ENCODE measurements at places on chromosomes 3 and 15.
A peak's percentile ranks its signal among the peaks of the same experiment; 100 is the strongest.

GRCh38 chr3:195839260-195840010 is 27.7 kb upstream of the MUC4 start:
- no peak for DNase-seq

GRCh38 chr3:139835830-139836683 is 98.9 kb upstream of the CLSTN2 start:
- DNase-seq = no peak

GRCh38 chr3:113118336-113118735 is 93.0 kb upstream of the BOC start:
- DNase-seq = no peak

GRCh38 chr3:186644683-186645082 is 4.5 kb downstream of the FETUB start:
- no peak for DNase-seq

DNA sequence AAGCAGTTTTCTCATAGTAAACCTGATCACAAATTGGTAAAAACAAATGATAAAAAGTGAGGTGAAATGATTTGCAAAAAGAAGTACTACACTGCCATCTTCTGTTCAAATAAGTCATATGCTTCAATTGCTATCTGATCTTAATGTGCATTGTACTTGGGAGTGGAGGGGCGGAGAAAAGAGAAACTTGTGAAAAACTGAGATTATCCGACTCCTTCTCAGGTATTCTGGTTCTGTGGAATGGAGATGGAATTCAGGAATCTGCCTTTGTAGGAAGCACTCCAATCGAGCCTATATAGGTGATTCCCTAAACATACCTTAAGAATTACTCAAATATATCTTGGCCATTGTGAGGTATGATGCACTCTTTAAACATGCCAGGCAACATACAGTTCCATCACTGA is 180.6 kb downstream of the CHL1 start:
- DNase-seq = no peak

DNA sequence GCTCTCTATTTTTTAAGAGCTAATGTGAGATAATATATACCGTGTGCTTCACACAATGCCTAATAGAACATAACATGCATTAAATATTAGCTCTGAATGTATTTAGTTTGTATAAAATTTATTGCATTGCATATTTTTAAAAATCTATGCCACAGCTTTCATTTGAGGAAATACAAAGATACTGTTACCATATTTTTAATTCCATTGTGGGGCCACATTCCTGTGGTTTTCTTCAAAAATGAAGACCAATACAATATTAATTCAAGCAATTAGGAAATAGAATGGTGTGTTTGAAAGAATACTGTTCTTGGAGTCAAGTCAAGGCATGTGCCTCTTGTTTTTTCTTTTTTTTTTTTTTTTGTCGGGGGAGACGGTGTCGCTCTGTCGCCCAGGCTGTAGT is 95.4 kb upstream of the CADPS start:
- DNase-seq = no peak

GRCh38 chr3:177498037-177498857 is 301.0 kb upstream of the TBL1XR1 start:
- DNase-seq = no peak

DNA sequence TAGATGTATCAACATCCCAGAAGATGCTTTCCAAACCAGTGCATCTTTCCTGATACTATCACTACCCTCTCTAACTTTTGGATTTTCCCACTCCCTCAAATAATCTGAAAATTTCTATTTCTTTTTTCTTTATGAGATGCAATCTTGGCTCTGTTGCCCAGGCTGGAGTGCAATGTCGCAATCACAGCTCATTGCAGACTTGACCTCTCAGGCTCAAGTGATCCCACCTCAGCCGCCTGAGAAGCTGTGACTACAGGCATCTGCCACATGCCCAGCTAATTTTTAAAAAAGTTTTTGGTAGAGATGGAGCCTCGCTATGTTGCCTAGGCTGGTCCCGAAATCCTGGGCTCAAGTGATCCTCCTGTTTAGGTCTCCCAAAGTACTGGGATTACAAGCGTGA is 239.7 kb downstream of the SUCLG2 start:
- no peak for DNase-seq

GRCh38 chr15:86004061-86004460 is 75.6 kb upstream of the AGBL1 start:
- no peak for DNase-seq

DNA sequence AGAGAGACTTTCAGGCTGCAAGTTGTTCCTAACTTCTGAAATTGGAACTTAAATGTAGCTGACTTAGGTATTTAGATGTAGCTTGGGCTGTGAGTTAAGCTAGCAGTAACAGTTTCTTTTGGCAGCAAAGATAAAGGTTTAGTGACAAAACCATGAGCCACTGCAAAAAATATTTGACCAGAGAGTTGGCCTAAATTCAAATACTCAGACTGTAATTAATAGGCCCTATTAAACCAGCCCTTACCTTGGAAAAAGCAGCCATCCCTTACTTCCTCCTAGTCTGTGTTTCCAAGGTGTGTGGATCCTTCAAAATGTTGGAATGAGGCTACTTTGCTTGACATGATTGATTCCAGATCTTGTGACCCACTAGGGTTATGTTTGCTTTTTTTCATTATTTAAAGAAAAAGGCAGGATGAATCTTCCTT is 8.2 kb downstream of the TPM1 start:
- DNase-seq = no peak

- DNase-seq = no peak
Observed at GRCh38 chr15:85676342-85677098, 118.2 kb downstream of the KLHL25 start.

DNA sequence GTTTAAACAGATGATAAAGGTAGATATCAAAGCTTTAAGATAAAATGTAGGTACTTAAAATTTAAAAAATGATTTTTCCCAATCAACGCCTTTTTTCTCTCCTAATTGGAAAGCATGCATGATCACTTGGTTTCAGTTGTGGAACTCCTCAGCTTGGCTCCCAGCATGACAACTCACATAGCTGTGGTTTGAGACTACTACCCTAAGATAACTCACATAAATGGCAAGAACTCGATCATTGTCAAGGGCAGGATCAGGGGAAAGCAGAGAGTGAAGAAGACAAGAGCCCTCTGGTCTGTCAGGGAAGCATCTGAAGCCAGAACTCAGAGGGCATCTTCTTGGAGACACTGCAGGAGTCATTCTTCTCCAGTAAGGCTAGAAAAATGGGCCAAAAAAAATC is 516.7 kb downstream of the NTRK3 start:
- DNase-seq = no peak

DNA sequence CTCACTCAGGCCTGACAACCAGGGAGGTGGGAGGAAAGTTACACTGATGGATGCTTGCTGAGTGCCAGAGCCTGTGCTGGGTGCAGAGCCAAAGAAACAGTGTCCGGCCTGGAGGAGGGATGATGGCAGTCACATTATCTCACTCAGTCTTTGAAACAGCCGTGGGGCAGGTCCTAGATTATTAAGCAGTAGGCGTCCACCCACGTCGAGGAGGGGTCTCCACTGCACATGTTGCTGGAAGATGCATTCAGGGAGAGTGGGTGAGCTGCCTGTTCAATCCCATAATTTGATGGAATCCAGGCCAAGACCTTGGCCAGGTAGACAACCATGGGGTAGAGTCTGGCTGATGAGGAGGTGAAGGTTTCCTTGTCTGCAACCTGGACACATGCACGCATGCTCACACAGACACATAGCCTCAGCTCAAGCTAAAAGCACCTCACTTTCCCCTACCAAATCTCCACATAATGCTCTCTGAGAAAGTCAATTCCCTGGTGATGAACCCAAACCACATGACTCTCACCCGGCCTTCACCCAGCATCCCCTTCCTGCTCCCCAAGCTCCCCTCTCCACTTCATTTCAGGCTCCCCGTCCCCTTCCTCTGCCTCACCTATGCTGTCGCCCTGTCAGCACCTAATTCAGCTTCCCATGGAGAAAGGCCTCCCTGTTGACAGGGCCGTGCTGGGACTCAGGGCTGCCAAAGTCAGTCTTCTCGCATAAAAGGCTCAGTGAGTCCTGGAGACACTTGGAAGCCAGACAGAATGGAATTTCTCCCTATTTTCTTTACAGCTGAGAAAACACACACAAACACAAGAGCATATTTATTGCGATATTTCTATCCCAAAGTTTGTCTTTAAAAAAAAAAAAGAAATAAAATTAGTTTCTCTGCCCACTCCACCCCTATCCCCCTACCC is 29.8 kb downstream of the ACAN start:
- DNase-seq = no peak

DNA sequence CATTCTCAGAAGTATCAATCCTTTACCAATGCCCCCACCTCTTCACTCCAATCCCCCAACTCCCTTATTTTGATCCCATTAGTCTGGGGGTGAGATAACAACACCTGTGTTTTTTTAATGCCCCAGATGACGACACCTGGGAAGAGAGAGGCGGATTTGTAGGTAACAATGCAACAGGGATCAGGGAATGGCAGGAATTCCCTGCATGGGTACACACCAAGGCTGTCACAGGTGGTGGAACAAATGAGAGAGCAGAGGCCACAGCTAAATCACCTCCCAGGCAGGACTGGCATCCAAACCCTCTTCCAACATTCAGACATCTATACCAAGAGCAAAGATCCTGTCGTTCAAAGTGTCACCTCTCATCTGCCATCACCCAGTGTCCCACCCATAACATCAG is 319.2 kb upstream of the TRIM42 start:
- no peak for DNase-seq

DNA sequence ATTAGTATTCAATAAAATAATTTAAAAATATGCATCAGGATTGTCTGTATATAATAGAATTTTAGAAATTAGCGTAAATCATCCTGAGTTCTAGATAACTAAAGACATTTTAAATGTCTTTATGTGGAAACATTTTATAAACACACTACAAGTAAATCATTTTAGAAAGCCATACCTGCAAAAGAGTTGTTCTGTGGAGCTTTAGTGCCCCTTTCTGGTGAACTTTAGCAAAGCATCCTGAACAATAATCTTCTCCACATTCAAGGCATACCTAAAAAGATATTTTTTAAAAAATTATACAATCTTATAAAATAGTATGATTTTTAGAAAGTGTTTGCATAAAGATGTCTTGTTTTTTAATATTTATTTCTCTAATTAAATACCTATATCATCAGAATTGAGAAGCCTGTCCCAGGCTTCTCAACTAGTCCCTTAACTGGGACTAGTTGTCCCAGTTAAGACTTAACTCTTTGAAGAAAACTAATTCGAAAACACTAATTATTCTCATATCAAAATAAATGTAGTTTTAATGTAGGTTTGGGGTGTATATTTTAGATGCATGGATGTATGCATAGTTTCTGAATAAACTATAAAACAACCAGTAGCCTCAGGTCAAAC is 29.7 kb downstream of the ZBBX start:
- DNase-seq = no peak

- DNase-seq = no peak
Observed at GRCh38 chr15:27538325-27538724, 560.8 kb downstream of the OCA2 start.

GRCh38 chr15:48775546-48775945 is 35.3 kb downstream of the CEP152 start:
- no peak for DNase-seq

GRCh38 chr3:171026597-171027293 is at the start of gene SLC2A2:
Gene SLC2A2 (minus strand): TSS chr3:171026720. CDS start chr3:171026670, 50 bp downstream.
- DNase-seq = no peak

DNA sequence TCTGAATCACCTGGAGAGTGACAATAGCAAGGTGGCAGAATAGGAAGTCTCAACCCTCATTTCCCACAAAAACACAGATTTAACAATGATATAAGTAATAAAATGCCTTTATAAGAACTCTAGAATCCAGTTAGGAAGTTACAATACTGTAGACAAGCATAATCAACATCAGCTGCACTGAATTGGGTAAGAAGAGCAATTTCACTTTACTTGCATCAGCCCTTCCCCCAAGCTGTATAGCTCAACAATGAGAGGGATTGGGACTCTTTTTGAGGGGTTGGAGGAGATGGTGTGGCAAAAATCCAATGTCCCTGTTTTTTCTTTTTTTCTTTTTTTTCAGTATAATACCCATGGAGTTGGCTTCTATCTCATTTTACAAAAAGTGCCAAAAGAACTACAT is 63.1 kb downstream of the SERP1 start:
- DNase-seq = no peak

GRCh38 chr3:170448584-170448983 is 29.9 kb downstream of the CLDN11 start:
- DNase-seq = no peak

DNA sequence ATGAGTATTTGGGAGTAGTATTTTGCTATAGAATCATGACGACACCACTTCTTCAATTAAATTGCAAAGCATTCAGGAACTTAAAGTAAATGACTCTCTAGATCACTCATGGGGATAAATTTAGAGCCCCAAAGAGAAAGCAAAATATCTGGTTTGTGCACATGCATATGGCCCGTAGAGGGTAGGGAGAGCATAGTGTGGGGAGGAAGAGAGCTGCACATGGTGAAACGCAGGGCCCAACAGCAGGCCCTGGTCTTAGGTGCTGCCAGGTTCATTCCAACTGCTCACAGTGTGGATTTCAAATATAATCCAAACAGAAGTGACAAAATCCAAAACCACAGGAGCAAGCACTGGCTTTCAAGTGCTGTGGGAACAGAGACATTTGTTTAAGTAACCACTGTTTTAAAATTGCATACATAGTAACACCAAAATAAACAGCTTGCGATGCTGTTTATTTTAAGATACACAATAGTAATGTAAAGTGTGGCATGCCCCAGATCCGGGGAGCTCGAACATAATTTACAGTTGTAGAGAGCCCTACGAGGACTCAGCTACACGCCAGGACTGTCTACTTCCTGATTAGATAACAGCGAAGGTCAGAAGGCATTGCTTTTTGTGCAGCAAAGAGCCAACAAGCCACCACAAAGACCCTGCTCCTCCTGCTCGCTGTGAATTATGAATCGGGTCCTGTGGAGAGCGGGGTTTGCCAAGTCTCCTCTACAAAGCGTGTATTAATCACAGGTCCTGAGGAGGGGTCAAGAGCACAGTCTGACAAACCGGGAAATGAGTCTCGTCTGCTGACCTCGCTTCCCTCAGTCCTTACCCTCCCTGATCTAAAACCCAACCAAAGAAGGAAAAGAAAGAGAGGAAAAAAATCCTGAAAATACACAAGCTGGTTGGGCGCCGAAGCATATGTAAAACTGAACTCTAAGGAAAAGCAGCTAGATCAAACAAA is 80.6 kb downstream of the MEIS2 start:
- no peak for DNase-seq

GRCh38 chr3:7953449-7954014 is 548.1 kb upstream of the LMCD1 start:
- DNase-seq = no peak

DNA sequence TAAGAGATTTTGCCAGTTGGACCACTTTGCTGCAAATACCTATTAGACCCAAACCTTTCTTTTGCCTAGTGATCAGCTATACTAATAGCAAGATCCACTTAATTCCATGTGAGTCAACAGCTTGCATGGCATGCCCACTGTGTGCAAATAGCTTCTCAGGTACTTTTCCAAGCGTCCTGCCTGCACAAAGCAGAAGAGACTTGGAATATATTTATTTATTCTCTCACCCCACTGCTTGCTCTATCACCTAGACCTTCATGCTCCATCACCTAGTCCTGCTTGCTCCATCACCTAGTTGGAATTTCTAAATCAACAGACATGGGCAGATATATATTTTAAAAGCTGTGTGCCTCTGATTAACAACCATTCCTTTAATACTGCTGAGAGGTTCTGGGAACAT is 47.6 kb downstream of the MBNL1 start:
- no peak for DNase-seq

- no peak for DNase-seq
Observed at GRCh38 chr3:69130689-69131088, 8.3 kb upstream of the LMOD3 start.

GRCh38 chr3:93973131-93974126 is at the start of gene PROS1:
Gene PROS1 (minus strand): TSS chr3:93973896. CDS start chr3:93973749, 147 bp downstream.
- DNase-seq = peak; percentile 89

- DNase-seq = no peak
Observed at GRCh38 chr3:158771577-158771976, 30.3 kb upstream of the MFSD1 start.

Measured in Right ventricle myocardium superior (tissue), 1 donor.